ENCODE measurements at places on chromosomes 12 and 14.

GRCh38 chr12:51269174-51270066, 795 bp downstream of the SMAGP start:
- no peak for DNase-seq

DNA sequence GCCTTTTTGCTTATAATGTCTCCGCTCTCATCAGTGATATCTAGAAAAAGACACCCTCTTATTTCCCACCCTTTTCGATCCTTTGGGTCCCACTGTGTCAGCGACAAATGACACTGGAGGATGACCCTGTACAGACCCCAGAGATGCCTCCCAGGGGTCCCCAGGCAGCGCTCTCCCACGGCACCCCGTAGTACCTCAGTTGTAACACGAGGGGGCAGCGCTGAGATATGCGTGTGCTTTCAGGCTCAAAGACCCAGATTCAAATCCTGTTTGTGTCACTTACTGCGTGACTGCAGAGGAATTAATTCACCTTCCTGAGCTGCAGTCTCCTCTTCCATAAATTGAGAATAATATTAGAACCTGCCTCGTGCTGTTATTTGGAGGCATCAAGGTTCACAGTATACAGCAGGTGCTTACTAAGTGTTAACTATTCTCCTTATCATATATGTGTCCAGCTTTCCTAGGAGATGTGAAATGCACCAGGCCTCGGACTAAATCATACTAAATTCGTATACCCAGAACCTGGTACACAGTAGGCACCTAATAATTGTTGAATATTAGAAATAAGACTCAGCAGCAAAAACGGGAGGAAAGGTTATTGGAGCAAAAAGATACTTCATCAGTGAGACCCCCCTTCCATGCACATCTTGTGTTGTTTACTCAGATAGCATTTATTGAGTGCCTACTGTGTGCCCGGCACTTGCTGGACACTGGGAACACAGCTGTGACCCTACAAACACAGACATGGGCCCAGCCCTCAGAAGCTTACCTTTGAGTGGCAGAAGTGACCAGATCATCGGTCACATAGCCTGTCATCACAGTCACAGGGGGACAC, 99.9 kb downstream of the PHETA1 start:
- DNase-seq: no peak

- DNase-seq: peak; percentile 57
Observed at GRCh38 chr14:41609704-41610183, 3.1 kb downstream of the LRFN5 start.

- DNase-seq: no peak
Observed at GRCh38 chr14:90795744-90796143, 20.5 kb downstream of the TTC7B start.

DNA sequence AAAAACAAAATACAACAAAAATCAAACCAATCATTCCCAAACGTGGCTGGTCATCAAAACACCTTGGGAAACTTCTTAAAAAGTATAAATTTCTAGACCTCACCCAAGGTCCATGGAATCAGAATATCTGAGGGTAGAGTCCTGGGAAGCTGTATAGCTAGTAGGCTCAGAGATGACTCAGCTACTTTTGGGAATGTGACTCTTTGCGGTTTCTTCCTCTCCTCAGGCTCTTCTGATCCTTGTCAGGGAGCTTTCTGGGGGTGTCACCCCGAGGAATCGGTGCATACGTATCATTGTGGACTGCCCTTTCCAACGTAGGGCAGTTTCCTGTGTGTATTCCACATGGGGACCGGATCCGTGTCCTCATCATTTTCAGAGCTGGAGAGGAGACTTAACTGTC, 14.8 kb downstream of the JDP2 start:
- no peak for DNase-seq

- DNase-seq: no peak
Observed at GRCh38 chr12:53523131-53523530, 15.8 kb upstream of the NPFF start.

GRCh38 chr12:57473392-57473791, 6.3 kb downstream of the ARHGAP9 start:
- no peak for DNase-seq

DNA sequence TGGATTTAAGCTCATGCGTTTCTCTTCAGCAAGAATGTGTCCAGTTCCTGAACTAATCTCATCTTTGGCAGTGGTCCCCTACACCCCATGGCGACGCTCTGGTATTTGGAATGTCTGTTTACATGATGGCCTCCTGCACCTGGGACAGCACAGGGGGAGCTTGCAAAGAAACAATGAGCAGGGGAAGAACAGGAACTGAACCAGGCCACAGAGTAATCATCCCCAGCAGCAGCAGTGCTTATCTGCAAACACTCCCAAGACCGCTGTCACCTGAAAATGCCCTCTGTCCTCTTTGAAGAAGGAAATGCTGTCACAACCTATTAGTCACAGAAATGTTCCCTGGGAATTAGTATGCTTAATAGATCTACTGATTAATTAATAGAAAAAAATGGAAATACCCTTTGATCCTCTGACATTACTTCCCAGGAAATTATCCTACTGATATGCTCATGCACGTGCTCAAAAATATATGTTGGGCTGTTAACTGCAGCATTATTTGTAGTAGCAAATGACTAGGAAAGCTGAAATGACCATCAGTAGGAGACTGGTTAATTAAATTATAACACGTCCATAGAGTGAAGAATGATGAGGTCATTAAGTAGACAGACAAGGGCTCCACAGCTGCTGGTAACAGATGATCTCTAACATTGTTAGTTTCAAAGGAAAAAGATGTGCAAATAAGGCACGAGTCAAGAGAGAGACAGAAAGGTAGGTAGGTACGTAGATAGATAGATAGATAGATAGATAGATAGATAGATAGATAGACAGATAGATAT, 279.3 kb upstream of the FLRT2 start:
- no peak for DNase-seq

DNA sequence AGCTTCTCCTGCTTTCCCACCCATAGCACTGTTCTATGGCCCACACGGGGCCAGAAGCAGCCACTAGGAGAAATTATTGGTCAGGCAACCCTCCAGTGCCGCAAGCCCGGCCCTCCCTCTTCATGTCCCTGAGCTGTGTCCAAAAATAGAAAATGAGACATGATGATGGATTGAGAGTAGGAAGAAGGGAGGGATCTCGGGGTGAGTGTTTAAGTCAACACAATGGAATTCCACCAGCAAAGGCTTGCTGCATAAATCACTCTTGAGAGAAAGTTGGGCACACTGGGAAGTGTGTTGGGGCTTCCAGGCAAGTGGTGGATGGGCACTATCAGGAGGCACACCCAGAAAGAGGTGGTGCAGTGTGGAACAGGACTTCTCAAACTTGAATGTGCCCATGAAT, 94.2 kb downstream of the LLPH start:
- DNase-seq: no peak

DNA sequence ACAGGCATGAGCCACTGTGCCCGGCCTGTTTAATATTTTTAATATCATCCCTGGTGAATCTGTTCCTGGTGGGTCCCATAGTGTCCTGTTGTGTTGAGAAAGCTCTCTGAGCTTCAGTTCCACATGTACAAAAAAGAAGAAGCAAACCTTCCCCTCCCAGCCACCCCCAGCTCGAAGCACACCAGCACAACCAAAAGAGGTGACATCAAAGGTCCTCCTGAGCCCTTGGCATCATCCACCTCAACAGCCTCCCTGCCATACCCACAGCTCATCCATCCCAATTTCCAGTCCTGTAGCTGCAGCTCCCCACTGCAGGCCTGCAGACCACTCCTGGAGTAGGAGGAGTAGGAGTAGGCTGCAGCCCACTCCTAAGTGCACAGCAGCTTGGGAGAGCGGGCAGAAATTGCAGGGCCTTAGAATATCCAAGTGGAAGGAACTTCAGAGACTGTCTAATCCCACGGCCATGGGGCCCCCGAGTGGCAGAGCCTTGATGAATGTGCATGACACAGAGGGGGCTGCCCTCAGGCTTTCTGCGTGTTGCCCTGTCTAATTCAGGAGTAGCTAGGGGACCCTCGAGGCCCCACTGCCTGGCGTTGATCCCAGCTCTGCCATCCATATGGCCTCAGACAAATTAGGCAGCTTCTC, 36.7 kb upstream of the CD9 start:
- DNase-seq: no peak

All from hippocampal formation (tissue), 2 donors.